ENCODE measurements at places on chromosomes 13 and 19.
A peak's percentile ranks its signal among the peaks of the same experiment; 100 is the strongest.

- DNase-seq: no peak
Observed at GRCh38 chr13:67042556-67042955, 187.6 kb downstream of the PCDH9 start.

GRCh38 chr13:31136724-31137123 lies 25.0 kb downstream of the HSPH1 start:
- no peak for DNase-seq

DNA sequence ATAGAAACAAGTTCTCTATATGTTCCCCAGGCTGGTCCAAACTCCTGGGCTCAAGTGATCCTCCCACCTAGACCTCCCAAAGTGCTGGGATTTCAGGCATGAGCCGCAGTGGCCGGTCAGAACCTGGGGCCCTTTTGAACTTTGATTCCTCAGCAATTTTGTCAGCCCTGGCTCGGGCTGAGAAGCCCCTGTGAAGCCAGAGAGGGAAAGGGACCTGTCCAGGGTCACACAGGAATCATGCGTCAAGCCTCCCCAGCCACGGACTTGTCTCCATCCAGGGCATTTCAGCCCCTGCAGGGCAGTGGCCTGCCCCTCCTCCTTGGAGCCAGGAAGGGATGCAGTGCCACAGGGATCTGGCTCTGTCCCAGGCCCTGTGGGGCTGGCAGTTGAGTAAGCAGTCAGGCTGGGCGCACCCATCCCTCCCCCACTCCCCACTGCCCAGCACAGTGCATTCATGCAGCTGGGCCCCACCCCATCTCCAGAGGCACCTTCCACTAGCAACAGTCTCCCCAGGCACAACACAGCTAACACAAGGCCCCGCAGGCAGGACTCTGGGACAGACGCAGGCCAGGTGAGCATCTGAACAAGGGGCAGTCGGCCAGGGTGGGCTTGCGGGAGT lies at the start of gene CAPS:
Gene CAPS (plus strand): TSS at position 516 of the 619 bp plus-strand sequence. CDS start 153 bp downstream, outside the sequence.
- no peak for DNase-seq

GRCh38 chr13:30845297-30846214 lies 60.5 kb upstream of the MEDAG start:
- DNase-seq: no peak

DNA sequence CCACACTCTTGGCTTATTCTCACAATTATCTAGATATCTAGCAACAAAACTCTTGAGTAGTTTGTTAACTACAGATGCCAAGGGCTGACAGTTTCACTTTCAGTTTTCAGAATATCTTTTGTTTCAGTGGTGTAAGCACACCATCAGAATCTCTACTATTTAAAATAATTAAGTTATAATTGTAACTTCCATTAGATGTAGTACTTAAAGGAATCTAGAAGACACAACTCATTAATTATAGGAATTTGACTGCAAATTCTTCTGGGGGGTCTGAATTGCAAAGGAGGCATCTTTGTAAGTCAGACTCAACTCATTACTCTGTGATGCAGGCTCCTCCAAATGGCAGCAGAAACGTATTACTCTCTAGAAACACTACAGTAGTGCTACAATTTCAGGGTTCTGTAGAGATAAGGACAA lies 44.9 kb upstream of the USPL1 start:
- peak; percentile 38 for DNase-seq

DNA sequence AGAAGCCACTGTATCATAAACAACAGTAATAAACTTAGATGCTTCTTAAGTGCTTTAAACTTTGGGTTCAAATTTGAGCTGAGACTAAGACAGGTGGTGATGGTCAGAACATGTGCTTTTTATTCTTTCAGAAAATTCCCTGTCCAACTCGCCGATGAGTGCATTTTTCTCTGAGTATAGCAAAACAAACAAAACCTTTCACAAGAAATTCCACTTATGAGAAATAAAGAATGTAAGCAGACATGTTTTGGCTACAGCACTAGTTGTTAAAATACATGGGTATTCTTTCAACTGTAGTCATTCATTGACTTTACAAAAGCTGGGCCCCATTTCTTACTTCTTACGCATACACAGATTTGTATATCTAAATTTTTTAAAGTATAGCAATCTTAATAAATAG lies 125.6 kb downstream of the SPRY2 start:
- no peak for DNase-seq

DNA sequence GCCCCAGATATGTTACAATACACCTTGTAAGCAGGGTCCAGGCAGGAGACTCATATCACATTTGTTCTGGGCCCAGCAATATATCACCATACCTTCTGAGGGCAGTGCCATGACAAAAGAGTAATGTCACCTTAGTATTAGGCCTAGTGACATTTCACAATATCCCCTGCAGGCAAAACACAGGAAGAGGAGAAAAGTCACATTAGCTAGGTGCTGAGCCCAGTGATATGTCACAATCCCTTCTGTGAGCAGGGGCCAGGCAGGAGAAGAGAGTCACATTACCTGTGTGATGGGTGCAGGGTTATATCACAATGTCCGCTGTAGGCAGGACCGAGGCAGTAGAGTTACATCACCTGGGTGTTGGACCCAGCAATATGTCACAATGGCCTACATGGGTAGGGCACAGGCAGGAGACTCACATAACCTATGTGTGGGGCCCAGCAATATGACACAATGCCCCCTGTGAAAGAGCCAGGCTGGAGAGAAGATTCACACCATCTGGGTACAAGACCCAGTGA lies 12.4 kb upstream of the ZNF91 start:
- no peak for DNase-seq

Data from central memory CD4-positive, alpha-beta T cell (primary cell).